ENCODE measurements at places on chromosomes 16 and 17.
A peak's percentile ranks its signal among the peaks of the same experiment; 100 is the strongest.

- H3K27me3 ChIP-seq: no peaks in the 10 kb centered on the region
- H3K27ac ChIP-seq: no peak overlapping the region
- no peaks in the 10 kb centered on the region for H3K36me3 ChIP-seq
- no peak overlapping the region for H3K4me3 ChIP-seq
- DNase-seq: peak; percentile 36
- H3K4me1 ChIP-seq: peaks cover 9% of the 10 kb centered on the region
Measured at GRCh38 chr17:27506348-27507218, 50.3 kb downstream of the KSR1 start.

DNA sequence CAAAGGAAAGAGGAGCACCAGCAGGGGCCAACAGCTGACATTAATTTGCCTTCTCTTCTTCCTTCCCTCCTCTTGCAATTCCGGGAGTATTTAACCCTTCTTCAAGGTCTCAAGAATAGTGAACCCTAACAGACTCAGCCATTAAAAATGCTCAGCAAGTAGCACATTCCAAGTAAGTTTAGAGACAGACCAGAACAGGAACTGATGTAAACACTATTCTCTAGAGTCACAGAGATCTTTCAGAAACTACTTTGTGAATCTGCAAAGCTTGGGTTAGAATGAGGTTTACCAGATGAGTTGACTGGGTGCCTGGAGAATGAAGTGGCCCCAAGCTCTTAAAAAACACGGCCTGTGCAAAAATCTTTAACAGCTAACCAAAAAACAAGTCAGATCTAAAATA lies 50.9 kb downstream of the TEX2 start:
- H3K4me1 ChIP-seq: peaks cover 6% of the 10 kb centered on the region
- no peak for DNase-seq
- H3K36me3 ChIP-seq: peaks cover 17% of the 10 kb centered on the region
- H3K4me3 ChIP-seq: no peak overlapping the region
- H3K27me3 ChIP-seq: no peaks in the 10 kb centered on the region
- H3K27ac ChIP-seq: no peak overlapping the region

GRCh38 chr16:66790130-66790733 lies 11.2 kb downstream of the TERB1 start:
- H3K27me3 ChIP-seq: no peaks in the 10 kb centered on the region
- DNase-seq: no peak
- H3K4me3 ChIP-seq: no peak overlapping the region

DNA sequence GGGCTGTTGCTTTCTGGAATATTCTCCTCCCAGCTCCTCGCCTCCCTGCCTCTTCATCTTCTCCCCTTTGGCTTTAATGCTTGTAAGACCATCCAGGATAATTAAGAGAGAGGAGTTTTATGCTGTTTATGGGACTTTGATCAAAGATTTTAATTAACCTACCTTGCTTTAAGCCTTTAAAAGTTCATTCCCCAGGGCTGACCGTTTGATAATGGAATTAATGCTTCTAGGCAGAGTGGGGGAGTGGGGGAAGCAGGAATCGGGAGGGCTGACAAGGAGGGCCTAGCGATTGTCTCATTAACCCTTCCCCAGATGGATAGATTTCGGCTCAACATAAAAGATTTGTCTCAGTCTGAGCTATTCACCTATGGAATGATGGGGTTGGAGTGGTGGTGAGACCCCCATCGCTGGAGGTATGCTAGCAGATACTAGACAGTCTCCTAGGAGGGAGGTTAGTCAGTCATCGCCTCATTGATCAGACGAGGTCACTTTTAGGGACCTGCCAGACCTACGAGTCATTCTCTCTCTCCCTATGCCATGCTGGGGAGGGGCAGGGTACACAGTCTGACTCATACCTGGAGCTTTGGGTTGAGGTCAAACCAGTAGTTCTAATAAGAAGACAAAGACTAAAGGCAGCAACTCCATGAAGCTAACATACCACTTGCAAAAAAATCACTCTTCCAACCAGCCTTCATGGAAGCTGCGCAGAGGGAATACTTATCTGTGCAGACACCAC lies 236.6 kb upstream of the NLRP1 start:
- H3K27me3 ChIP-seq: no peaks in the 10 kb centered on the region
- 0 out of 2 replicates have a peak overlapping the region, but pooled peaks have one; percentile 10 for H3K4me3 ChIP-seq
- H3K4me1 ChIP-seq: peaks cover 34% of the 10 kb centered on the region
- H3K27ac ChIP-seq: peak overlapping the region; percentile 83
- DNase-seq: peak; percentile 77

- H3K36me3 ChIP-seq: no peaks in the 10 kb centered on the region
- no peak overlapping the region for H3K4me3 ChIP-seq
- no peaks in the 10 kb centered on the region for H3K27me3 ChIP-seq
- no peak for DNase-seq
- H3K27ac ChIP-seq: no peak overlapping the region
- no peaks in the 10 kb centered on the region for H3K4me1 ChIP-seq
Measured at GRCh38 chr17:21113049-21113690, 13.6 kb upstream of the DHRS7B start.

- H3K4me1 ChIP-seq: peaks cover 9% of the 10 kb centered on the region
- H3K4me3 ChIP-seq: no peak overlapping the region
- H3K27me3 ChIP-seq: no peaks in the 10 kb centered on the region
- no peaks in the 10 kb centered on the region for H3K36me3 ChIP-seq
Measured at GRCh38 chr17:40696651-40697072, 6.9 kb downstream of the KRT24 start.

DNA sequence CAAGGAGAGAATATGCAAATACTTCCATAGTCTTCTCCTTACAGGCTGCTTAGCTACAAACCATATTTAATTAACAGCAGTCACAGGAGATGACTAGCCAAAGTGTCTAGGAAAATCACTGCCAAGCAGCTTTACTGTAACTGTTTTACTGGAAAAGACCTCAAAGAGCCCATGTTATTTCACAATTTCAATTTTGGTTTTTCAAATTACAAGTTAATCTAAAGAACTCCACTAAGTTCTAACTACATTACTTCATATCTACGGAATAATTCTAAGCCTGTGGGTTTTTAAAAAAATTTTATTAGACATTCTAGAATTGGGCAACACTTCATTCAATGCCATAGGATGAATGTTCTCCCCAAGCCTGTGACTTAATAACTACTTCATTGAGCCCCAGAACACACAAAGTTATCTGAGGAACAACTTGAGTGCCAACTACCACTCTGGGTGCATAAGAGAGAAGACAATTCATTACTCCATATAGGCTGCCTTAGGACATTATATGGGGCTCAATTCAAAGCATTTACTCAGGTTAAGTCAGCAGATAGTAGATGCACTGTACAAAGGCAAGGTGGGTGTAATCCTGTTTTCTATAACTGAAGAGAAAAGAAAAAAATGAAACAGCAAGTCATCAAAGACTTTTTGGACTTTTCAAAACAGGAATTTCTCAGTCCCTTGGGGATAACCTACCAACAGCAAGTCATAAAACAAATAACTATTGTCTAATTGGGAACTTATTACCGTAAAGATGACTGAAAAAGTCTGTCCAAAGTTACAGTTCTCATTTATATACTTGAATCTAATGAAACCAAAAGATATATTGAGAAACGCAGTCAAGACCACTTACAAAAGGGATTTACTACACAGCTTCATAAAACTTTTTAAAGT lies 33.0 kb downstream of the STAT3 start:
- H3K27me3 ChIP-seq: no peaks in the 10 kb centered on the region
- no peaks in the 10 kb centered on the region for H3K36me3 ChIP-seq
- H3K27ac ChIP-seq: no peak overlapping the region
- H3K4me1 ChIP-seq: no peaks in the 10 kb centered on the region

DNA sequence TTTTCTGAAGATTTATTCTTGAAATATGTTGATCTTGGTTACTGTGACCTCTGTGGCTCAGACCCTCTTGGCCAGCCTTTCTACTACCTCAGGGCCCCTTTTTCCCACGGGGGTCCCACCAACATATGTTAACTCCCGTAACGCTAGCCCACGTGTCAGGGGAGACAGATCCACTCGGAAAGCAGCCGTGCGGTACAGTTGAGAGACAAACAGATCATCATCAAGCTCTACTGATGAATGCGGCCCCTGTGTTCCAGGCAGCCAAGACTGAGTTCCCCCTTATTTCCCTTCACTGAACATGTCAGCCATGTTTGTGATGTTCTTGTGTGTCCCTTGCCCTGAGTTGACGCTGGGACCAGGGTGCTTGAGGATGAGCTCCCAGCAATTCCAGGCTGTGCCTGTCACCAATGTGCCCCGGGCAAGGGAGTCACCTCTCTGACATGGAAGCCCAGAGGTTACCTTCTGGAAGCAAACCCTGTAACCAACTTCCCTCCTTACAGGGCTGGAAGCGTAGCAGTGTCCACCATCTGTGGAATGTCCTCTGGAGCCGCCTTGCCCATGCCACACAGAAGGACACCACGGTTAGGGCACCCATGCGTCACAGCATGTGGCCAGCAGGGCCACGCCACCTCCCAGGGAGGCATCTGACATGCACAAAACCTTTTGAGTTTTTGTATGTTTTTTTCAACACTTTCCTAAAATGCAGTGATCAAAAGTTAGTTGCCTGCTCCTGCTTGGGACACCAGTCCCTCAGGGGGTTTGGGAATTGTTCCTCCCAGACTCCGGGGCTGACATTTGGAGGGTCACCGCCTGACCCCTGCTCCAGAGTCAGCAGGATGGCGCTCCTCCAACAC lies 193.7 kb upstream of the CHMP6 start:
- no peak for DNase-seq
- H3K27ac ChIP-seq: no peak overlapping the region
- no peaks in the 10 kb centered on the region for H3K27me3 ChIP-seq

DNA sequence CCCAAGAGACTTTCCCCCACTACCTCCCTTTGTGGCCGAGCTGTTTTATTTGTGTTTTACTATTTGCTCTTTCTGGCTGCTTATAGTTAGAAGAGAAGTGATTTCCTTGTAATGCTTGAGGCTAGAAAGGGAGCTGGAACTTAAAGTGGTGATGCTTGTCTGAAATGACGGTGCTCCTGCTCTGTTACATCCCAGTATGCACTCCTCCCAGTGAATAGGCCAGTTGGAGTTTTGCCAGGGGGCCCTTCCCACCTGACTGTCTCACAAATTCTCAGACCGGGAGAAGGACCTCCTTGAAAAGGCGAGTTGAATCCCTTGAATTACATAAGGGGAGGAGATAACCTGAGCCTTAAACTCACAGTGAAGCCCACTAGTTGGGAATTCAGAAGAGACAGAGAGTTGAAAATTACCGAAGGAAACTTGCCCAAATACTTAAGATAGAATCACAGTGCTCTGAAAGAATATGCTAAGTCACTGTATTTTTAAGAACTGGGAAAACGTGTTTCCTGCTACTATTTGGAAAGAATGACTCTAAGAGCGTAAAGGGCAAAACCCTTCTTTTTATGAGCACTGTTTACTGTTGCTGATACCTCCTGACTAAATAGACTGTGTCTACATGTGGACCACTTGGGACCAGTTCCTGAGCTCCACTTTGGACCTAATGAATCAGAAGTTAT lies 84.7 kb upstream of the CLEC3A start:
- H3K27me3 ChIP-seq: no peaks in the 10 kb centered on the region
- H3K4me1 ChIP-seq: no peaks in the 10 kb centered on the region
- no peaks in the 10 kb centered on the region for H3K36me3 ChIP-seq
- no peak for DNase-seq
- H3K27ac ChIP-seq: no peak overlapping the region
- no peak overlapping the region for H3K4me3 ChIP-seq

DNA sequence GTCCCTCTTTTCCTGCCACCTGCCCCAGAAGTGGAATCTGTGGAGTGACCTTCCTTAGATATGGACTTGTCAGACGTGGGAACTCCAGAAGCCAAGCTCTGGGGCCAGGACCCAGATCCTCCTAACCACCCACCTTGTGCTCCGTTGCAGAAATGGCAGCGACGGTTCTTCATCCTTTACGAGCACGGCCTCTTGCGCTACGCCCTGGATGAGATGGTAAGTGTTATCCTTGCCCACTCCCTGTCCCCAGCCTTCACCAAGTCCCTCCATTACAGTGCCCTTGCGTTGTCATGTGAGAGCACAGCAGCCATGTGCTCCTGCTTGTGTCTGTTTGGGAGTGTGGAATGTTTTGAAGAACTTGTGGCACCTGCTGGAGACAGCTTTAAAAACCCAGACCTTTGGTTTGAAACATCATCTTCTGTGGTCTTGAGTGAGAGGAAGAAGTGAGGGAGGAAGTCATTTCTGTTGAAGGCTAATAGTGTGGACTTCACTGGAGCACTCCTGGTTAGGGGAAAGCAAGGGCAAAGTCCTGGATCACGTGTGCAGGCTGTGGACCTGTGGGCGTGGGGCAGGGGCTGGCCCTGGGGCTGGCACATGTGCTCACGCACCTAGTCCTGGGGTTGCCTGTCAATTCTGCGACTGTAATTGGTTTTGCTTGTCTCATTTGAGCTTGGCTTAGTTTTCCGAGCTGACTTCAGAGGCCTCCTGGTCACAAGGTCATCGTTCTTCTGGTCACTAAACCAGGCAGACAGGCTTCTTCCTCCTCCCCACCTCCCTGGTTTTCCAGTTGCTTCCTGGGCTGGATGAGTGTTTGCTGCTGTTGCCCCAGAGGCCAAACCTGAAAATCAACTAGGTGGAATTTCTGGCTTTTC lies 35.8 kb downstream of the MPRIP start:
- no peak overlapping the region for H3K4me3 ChIP-seq
- peaks cover 96% of the 10 kb centered on the region for H3K36me3 ChIP-seq
- H3K27me3 ChIP-seq: no peaks in the 10 kb centered on the region
- DNase-seq: peak; percentile 65

- H3K27ac ChIP-seq: no peak overlapping the region
- 0 out of 2 replicates have a peak, but pooled peaks cover 4% of the 10 kb centered on the region for H3K27me3 ChIP-seq
- no peaks in the 10 kb centered on the region for H3K4me1 ChIP-seq
- H3K4me3 ChIP-seq: no peak overlapping the region
- no peak for DNase-seq
- H3K36me3 ChIP-seq: no peaks in the 10 kb centered on the region
Measured at GRCh38 chr16:56102183-56102686, 89.1 kb upstream of the GNAO1 start.

- H3K4me1 ChIP-seq: no peaks in the 10 kb centered on the region
- no peak overlapping the region for H3K27ac ChIP-seq
- no peaks in the 10 kb centered on the region for H3K36me3 ChIP-seq
- H3K4me3 ChIP-seq: no peak overlapping the region
- no peaks in the 10 kb centered on the region for H3K27me3 ChIP-seq
Measured at GRCh38 chr17:56172517-56172982, 19.3 kb downstream of the ANKFN1 start.

GRCh38 chr16:23712976-23713375 lies at the start of gene ERN2:
TSS of gene ERN2 (minus strand) at chr16:23713222. CDS start at chr16:23713187, 35 bp downstream.
- peaks cover 6% of the 10 kb centered on the region for H3K27me3 ChIP-seq
- no peaks in the 10 kb centered on the region for H3K4me1 ChIP-seq
- H3K36me3 ChIP-seq: no peaks in the 10 kb centered on the region
- H3K4me3 ChIP-seq: no peak within 1 kb of the TSS

GRCh38 chr16:49498666-49499413 lies 125.2 kb downstream of the C16orf78 start:
- H3K27me3 ChIP-seq: no peaks in the 10 kb centered on the region
- DNase-seq: no peak
- no peaks in the 10 kb centered on the region for H3K36me3 ChIP-seq
- H3K4me3 ChIP-seq: no peak overlapping the region

- H3K36me3 ChIP-seq: no peaks in the 10 kb centered on the region
- DNase-seq: peak; percentile 86
- no peaks in the 10 kb centered on the region for H3K27me3 ChIP-seq
- no peak overlapping the region for H3K4me3 ChIP-seq
- H3K27ac ChIP-seq: peak overlapping the region; percentile 72
- H3K4me1 ChIP-seq: peaks cover 22% of the 10 kb centered on the region
Measured at GRCh38 chr16:69064124-69064763, 41.2 kb upstream of the HAS3 start.
